A172 (cell line): ENCODE measurements at places on chromosomes 3 and 15. TPM values are rescaled to one million over a fixed set of nuclear protein-coding genes. Genes with fewer than 3 reads are reported as not detected.
A peak's percentile ranks its signal among the peaks of the same experiment; 100 is the strongest.

The PIF1 gene
- total RNA-seq: 11.0 and 15.1 TPM in 2 replicates

The PTH1R gene
- 2.8 and 4.9 TPM in 2 replicates for total RNA-seq

GRCh38 chr3:13501958-13502790 lies 22.1 kb downstream of the HDAC11 start:
- DNase-seq: no peak

- DNase-seq: peak; percentile 54
Measured at GRCh38 chr15:30882849-30883433, 20.8 kb upstream of the FAN1 start.

GRCh38 chr3:139934613-139935015 lies 371 bp upstream of the CLSTN2 start:
- DNase-seq: peak; percentile 45
